ENCODE measurements at places on chromosomes 16 and 17.
A peak's percentile ranks its signal among the peaks of the same experiment; 100 is the strongest.

DNA sequence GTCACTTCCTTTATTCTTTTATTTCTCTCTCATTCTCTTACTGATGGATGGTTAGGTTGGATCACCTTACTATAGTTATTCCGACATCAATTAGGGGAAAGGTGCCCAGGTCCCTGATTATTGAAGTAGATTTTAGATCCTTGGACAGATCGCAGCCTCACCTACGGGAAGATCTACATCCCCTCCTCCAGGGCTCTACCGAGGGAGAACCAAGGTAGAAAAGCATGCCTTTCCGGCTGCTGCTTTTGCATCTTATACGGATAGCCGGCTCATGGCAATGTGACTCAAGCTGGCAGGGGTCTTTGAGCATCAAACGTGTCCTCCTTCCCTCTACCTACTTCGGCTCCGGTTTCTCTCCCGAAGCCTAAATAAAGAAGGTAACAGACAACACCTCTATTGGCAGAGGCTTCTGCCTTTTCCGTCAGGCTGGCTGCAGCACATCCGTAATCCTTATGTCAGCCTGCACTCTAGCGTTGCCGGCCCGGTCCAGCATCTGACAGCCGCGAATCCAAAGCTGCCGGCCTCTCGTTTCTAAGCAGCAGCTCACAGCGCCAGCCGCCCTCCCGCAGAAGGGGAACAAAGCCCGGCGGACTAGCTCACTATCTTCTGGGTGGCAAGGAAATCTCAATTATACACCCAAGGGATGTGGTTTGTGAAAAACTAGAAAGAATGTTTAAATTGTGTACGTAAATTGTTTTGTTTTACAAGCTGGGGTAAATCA is 46.9 kb downstream of the IRX6 start:
- DNase-seq: peak; percentile 31

DNA sequence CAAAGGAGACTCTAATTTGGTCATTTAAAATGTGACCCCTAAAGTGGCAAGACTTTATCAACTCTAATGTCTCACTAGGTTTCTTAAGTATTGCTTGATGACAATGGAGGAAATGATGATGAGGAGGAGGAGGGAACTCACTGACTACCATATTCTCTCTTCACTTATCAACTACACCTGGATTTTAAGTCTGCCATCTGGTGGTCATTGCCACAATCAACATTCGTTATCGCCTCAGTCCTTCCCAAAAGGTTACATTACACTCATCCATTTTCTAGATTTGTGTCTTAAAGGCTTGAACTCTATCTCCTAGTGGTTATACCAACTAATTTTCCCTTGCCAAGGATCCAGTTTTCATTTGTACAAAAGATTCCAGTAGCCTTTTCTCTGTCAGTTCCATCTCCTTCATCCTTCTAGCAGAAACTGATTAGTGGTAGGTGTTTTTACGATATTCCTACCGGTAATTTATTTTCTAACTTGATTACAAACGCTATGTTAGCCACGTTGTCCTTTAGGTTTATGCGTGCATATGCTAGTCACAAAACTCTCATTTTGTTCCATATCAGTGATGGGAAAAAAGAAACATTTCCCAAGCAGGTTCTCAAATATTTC is 114.6 kb upstream of the NOG start:
- DNase-seq: peak; percentile 8

GRCh38 chr17:12994341-12995074 is 23.3 kb downstream of the ELAC2 start:
- no peak for DNase-seq

GRCh38 chr17:66960613-66961012 is 3.9 kb upstream of the CACNG4 start:
- no peak for DNase-seq

DNA sequence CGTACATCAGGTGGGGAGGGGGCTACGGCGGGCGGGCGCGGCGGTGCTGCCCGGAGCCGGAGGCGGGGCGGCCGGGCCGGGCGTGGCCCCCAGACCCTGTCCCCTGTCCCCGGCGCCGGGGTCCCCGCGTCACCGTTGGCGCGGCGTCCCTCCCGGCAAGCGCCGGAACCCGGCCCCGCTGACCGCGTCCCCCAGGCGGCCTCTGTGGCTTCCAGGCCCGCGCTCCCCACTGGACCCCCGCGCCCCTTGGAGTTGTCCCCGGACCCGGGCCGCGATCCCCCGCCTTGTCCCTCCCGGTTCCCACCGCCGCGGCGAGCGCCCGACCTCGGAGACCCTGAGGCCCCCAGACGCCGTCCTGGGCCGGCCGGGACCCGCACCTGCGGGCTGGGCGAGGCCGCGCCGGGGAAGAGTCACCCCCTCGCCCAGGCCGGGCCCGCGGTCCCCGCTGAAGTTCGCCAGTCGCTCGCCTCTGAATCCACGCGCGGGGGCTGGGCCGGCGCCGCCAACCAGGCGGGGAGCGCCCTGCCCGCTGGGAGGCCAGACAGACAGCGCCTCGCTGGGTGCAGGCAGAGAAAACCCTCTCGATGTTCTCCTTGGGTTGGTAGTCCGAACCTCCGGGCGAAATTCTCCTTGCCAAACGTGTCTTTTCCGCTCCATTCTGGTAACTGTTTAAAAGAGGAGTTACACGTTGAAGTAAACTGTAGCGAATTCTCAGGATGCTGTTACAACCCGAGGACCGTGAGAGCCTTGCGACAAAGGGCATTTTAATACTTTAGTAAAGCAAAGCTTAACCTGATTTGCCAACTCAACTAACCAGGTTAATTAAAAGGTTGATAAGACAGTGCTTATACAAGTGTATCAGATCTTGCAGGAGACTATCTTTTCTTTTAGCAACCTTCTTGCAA is 761 bp downstream of the GAN start:
- DNase-seq: peak; percentile 43
